ENCODE measurements at places on chromosomes 12 and 14.

GRCh38 chr12:46153268-46153872 lies 115.5 kb downstream of the SLC38A1 start:
- DNase-seq = no peak

- DNase-seq = no peak
These were observed 3.2 kb upstream of the CLEC4C start for GRCh38 chr12:7750350-7750749.

- DNase-seq = no peak
These were observed 153.4 kb downstream of the TMEM132D start for GRCh38 chr12:129750421-129750820.

DNA sequence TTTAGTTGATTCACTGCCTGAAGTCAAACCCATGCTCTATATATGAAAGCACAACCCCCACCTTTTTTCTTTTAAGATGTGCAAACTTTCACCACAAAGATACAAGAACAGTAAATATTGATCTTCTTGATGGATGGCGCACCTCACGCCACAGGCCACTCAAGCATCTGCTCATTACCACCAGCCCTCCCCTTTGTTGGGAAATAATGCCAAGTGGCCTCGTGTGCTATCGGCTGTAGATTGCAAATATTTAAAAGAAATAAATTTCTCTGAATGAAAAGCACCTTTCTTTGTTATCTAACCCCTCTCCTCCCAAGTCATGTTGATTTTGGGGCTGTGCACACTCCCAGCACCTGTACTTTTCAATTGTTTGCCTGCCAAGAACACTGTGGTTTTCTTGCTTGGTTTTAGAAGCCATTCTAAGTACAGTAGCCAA lies 122.7 kb downstream of the C12orf42 start:
- no peak for DNase-seq

GRCh38 chr12:1606021-1606622 lies 11.7 kb upstream of the FBXL14 start:
- peak; percentile 67 for DNase-seq

- DNase-seq = no peak
These were observed 291.4 kb downstream of the NAV3 start for GRCh38 chr12:78121969-78122610.

GRCh38 chr12:31120392-31121008 lies 46.8 kb downstream of the DDX11 start:
- DNase-seq = no peak

- DNase-seq = no peak
These were observed 32.7 kb downstream of the DIP2B start for GRCh38 chr12:50537538-50537919.

GRCh38 chr12:56188778-56189098 lies 545 bp downstream of the SMARCC2 start:
- no peak for DNase-seq

- no peak for DNase-seq
These were observed 217.7 kb downstream of the PHETA1 start for GRCh38 chr12:111150921-111151840.

- no peak for DNase-seq
These were observed 7.4 kb downstream of the SMAGP start for GRCh38 chr12:51262758-51263177.

- no peak for DNase-seq
These were observed 115.7 kb downstream of the PCNX1 start for GRCh38 chr14:71022939-71023338.

GRCh38 chr12:22677781-22678574 lies 53.0 kb downstream of the ETNK1 start:
- DNase-seq = no peak

- DNase-seq = no peak
These were observed 87.7 kb downstream of the KCNH5 start for GRCh38 chr14:62957562-62957961.

DNA sequence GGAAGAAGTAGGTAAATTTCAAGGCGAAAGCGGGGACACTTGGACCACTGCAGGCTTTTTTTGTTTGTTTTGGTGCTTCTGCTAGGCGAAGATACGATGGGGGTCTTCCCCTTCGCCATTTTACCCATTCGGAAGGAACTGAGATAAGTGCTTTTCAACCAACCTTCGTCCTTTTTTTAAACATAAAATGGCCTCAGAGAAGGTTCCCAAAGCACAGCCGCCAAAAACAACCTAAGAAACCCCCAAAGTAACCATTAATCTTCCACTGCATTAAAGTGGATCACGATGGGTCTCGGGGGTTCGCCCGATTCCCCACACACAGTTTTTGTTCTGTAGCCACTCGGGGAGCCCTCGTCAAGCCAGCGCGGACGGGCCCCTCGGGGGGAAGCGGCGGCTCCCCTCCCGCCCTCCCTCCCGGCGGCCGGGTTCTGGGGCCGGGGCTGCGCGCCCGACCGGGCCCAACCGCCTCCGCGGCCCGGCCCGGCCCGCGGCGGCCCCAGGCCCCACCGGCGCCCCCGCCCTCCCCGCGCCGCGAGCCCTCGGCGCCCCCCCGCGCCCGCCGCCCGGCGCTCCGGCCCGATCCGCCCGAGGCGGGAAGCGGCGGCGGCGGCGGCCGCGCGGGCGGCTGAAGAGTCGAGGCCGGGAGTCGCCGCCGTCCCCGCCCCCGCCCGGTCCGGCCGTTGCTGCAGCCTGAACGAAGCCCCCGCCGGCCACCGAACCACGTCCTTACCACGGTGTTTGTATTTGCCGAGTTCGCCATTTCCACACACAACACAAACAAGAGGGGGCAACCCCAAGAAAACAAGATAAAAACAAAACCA lies 790 bp downstream of the GTF2A1 start:
- no peak for DNase-seq

DNA sequence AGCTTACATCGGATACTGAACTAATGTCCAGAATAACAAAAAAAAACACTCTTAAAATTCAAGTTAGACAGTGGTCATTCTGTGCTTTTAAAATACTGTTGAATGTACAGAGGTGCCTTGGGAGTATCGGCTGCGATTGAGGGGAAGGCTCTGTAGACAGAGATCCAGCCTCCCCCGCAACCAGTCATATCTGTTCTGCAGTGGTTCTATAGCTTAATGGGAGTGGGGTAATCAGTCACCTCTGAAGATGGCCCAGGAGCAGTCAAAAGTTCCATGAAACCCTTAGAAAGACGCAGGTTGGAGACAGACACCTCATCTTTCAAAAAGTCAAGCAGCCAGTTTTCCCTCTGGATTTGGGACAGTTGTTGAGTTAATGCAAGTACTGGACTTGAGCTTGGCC lies 1486.6 kb upstream of the TMEM132C start:
- DNase-seq = no peak

DNA sequence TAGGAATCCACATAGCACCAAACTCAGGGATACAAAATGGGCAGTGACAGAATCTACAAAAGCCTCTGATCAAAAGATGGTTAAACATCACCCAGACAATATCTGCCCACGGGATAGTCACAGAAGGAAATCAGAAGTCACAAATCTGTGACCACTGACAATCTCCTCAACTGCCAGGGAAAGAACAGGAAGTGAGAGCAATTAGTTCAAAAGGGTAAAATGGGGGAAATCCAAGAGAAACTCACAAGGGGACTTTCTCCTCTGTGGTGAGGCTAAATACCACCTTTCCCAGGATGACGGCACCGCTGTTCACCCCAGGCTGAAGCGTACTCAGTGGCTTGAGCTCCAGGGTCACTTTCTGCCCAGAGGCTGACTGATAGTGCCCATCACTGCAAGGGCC lies 10.7 kb downstream of the TTC5 start:
- DNase-seq = no peak

- DNase-seq = no peak
These were observed 381.7 kb upstream of the CCDC196 start for GRCh38 chr14:66104486-66104885.

- DNase-seq = no peak
These were observed 4.6 kb upstream of the DAO start for GRCh38 chr12:108875280-108875679.

DNA sequence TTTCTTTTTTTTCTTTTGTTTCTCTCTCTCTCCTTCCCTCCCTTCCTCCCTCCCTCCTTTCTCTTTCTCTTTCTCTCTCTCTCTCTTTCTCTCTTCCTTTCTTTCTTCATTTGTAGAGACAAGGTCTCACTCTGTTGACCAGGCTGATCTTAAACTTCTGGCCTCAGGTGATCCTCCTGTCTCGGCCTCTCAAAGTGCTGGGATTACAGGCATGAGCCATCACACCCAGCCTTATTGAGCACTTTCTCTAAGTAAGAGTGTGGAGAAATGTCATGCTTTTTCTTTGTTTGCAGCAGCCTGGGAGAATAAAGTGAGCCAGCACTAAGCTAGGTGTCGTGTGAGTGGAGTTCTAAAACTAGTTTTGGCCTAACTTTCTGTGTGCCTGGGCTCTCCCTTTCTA lies 74.0 kb downstream of the TTC7B start:
- DNase-seq = no peak

Data from caudate nucleus (tissue), 63 donors.